Stimulated activated CD4-positive, alpha-beta T cell treated with anti-CD3 and anti-CD28 coated beads, Interleukin-2, amount 100 ng/mL, for 4 hours (primary cell): ENCODE measurements at places on chromosomes 3 and 15.

DNA sequence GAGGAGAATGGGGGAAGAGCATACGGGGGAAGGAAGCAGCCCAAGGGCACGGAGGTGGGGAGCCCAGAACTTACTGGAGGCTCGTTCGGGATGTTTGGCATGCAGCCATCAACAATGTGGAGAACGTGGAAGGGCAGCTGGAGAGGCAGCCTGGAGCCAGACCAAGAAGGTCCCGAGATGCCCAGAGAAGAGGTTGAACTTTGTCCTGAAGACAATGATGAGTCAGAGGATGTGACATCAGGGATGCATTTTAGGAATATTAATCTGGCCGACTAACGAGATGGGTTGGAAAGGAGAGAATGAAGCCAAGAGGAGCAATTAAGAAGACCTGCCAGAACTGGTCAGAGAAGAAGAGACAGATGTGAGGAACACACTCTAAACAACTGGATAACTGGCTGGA, 98.2 kb downstream of the SRGAP3 start:
- DNase-seq: no peak

DNA sequence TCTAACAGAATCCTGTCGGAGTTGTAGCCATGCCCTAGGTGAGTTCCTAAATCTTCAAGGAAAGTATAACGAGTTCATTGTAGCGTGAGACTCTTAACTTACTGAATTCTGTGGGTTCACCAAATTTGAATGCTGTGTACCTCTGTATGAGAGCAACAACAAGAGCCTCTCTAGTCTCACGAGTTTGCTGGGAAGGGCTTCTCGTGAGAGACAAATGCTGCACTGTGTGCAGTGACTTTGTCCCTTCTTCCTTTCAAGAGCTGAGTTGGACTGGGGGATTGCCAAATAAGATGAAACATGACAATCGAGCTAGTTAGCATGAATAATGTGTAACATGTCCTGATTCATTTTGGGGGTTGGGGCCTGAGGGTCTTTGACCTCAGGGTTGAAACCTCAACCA, 32.2 kb downstream of the KAT2B start:
- no peak for DNase-seq

DNA sequence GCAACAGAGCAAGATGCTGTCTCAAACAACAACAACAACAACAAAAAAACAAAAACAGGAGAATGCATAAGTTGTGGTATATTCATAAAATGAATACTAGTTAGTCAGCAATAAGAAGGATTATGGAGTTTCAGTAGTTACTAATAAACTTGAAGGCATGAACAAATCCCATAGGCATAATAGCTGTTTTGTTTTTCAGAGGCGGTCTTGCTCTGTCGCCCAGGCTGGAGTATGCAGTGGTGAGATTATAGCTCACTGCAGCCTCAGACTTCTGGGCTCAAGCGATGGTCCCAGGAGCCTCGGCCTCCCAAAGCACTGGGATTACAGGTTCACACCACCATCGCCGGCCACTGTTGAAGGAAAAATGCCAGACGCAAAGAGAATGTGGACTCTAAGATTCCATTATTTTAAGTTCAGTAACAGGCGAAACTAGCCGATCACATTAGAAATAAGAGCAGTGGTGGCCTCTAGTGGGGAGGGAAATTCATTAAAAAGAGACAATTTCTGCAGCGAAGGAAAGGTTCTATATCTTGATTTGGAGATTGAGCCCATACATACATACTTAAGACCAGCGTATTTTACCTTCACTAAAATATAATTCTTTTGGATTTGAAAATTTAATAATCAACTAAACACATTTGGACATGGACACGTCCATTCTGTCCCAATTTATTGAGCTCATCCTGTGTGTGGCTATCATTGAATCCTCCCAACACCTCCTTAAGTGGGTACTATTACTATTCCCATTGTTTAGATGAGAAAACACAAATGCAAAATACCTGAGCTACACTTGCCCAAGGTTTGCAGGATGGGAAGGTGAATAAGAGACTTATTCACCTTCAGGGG, 27.4 kb upstream of the HDAC11 start:
- DNase-seq: peak; percentile 22

DNA sequence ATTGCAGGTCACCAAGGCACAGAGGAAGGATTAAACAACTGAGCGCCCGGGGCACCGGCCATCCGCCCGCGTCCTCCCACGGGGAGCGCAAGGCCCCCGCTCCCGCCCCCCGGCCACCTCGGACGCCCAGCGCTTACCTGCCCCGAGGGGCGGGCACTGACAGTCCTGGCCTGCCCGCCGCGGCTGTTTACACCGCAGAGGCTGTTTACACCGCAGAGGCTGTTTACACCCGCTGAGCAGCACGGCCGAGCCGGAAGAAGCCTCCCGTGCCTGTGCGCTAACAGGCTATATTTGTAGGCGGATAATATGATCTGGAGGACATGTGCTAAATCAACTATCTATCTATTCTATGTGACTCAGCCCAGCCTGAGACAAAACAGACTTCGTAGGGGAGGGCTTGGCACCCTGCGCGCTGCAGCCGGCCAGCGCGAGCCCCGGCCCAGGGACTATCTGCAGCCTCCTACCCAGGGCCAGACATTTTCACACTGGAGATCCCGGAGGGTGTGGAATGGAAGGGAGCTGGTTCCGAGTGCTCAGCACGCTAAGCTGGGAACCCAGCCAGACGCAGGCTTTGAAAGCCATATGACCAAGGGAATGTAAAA, at the start of gene LRRC2:
Gene LRRC2 (minus strand): TSS at position 263 of the 602 bp plus-strand sequence. CDS start 14,711 bp downstream, outside the sequence.
- DNase-seq: no peak

DNA sequence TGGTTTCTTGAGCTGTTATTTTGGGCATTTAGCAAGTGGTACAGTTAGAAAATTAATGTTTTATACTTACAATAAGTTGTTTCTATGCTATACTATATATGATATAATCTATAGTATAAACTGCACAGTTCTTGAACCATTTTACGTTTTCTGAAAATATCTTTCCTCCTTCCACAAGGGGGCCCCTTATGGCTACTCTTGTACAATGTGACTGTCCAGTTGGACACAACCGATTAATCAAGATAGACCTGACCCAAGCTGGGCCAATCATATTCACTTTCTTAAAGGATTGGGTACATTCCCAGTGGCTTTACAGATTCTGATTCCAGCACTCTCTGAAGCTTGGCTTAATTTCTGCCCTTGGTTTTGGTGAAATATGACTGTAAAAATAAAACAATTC, 953.4 kb downstream of the AGBL1 start:
- no peak for DNase-seq

DNA sequence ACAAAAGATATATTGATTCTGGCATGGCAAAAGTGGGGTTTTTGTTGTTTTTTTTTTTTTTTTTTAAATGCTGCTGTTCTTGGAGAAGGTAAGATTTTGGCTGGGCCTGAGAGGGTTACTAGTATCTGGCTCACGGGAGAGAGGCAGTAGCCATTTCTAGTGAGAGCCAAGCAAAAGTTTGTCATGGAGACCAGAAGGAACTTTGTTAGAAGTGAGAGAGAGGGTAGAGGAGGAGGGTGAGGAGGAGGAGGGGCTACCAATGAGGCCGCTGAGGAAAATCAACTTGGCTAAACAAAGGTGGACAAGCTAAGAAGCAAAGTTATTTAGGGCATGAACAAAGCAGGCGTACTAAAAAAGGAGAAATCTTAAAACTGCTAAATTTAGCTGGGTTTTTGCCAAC, 48.9 kb upstream of the STRIT1 start:
- no peak for DNase-seq

- DNase-seq: no peak
Measured at GRCh38 chr3:66297260-66297873, 76.6 kb downstream of the SLC25A26 start.

DNA sequence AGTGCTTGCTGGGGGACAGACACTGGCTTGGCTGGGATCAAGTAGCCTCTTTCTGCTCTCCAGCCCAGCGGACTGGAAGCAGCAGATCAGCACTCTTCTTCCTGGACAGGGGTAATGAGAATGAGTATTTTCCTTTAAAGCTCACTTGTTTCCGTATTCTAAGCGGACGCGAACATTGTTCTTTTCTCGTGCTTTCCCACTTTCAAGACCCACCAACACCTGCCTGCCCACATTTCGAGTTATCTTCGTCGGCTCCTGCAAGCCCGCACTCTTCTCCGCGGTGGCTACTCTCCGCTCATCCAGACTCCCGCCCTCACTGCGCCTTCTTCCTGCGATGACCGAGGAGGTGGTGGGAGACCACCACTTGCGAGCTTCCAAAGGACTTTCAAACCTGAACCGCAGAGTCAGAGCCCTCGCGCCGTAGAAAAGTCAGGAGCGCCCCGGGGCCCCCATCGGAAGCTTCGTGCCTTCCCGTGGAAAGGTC, 1.6 kb upstream of the PPM1L start:
- DNase-seq: no peak

DNA sequence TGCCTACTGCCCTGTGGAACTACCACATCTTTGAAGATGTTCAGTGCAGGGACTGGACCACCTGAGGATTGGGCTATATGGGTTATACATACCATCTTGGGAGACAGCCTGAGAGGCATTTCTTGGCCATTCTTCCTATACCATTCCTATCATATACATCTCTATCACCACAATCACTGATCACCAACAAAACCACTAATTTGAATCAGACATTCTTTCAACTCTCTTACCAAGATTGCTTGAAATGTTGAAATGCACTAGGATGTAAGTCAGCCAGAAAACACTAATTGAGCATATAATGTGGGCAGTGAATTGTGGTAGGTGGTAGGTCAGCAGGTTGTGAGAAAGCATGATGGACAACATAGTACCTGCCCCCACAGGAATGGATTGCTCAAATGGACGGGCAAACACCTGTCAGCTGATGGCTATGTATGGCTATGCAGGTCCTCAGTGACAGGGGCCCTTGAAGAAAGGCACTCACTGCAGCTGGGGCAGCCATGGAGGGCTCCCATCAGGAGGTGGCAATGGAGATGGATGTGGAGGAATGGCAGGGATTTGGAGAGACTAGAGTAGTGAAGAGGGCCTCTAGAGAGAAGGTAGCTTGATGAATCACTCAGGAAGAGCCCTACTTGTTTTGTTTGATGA, 49.1 kb downstream of the AMOTL2 start:
- DNase-seq: no peak

GRCh38 chr3:50617911-50618481, 1.0 kb downstream of the MAPKAPK3 start:
- no peak for DNase-seq

DNA sequence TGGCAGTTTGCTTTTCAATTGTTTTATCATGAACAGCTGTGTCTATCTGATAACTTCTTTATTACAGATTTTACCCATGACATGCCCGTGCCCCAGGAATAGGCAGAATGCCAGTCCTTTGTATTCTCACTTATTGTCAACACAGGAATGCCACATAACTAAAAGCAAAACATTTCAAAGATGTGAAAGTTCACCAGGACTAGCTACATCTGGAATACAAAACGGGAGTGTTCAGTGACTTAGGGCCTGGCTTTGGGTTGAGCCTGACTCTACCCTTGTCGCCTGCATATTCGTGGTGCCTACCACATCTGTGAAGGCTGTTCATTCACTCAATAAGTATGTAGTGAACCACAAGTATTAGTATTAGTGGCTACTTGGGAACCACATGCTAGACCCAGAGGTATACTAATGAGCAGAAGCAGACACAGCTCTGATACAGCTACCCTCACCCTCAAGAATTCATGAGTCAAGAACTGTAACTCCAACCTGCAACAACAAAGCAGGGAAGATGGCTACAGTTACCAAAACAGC, 2.9 kb downstream of the TNFSF10 start:
- no peak for DNase-seq

DNA sequence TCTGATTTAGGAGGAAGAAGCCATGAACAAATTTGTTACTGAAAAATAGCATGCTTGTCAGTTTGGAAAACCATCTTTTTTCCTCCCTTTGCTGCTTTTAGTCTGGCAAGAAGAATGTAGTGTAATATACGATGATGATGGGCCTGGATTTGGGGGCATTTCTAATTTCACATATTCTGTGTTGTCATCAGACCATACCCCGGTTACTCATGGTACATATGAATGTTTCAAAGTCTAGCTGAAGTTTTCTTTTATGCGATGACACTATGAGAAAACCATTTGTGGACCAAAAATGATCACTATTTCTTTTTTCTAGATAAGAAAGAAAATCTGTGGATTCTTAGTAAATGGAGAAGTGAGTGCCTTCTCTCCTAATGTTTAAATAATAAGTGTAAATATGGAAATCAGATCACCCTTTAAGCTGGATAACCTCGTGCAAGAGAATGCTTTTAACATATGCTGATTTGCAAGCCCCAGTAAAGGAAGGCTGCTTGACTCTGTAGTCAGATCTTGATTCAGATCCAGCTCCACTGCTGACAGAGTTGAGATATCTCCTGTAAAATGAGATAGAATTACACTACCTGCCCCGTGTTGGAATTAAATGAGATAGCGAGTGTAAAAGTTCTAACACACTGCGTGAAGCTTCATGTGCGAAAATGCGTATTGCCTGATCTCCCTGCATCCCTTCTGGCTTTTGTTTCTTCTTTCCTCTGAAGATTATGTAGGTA, 3.0 kb downstream of the MEF2A start:
- no peak for DNase-seq
